ENCODE measurements at places on chromosomes 5 and 9.

DNA sequence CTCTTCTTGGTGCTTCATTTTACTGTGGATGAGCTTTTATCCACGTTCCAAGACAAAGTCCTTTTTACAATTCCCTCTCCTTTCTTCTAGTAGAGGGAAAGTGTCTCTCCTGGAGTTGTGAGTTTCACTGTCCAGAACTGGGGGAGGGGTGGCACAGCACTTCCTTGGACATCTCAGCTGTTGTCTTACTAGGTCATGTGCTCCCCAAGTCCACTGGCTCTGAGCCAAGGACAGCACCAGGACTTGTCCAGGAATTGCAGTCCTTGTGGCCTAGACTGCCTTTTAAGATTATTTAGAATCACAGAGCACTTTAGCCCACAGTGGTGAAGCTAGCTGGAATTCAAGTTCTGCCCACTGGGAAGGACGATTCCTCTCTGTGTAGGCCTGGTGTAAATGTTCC is 700.2 kb upstream of the PTPRD start:
- DNase-seq = no peak

DNA sequence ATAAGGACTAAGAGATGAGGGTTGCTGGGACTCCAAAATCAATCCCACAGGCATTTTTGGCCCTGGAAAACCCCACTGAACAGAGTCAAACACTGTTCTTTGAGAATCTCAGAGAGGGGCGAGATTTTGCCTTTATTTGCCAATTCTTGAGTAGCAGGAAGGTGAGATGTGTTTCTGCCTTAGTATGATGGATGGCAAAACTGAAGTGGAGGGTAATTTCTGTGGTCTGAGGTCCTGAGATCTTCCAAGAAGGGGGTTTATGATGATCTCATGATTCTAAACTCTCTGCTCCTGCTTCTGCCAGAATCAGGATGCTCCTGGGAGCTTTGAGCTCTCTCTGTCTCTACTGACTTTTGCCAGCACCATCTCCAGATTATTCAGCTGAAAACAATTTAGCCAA is 174.8 kb upstream of the CLINT1 start:
- DNase-seq = no peak

GRCh38 chr9:72022841-72023240 is 37.6 kb downstream of the C9orf57 start:
- no peak for DNase-seq

GRCh38 chr9:76651119-76651705 is 113.0 kb upstream of the PCA3 start:
- no peak for DNase-seq

DNA sequence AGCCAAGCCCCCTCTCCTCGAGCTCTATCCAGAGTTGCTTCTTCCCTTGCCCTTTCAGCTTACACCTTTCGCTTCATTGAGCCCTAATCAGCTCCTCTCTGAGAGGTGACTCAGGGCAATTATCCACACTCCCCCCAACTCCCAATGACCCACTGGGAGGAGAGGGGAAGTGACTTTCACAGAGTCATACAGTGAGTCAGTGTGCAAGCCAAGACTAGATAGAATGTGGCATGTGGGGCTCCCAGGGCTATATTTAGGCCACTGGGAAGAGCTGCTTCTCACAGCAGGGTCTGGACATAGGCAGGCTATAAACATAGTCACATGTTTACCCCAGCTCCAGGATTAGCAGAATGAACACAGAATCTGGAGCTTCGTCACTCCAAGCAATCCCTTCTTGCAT is 57.4 kb downstream of the NRG2 start:
- DNase-seq = no peak

DNA sequence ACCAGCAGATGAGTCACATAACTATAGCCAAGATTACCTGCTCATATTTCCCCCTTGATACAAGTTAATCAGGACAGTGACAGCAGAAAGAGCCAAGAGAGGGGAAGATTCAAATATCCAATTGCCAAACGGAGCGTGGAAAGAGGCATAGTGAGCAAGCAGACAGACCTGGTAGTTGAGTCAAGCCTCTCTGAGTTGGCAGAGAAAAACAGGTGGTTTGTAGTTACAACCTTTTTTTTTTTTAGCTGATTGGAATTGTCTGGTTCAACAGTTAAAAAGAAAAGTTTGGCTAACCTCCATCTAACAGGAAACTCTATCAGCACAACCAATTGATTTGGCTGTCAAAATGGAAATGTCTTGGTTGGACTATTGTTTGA is 272.1 kb downstream of the TLE1 start:
- DNase-seq = no peak

GRCh38 chr5:26805076-26805475 is 233.3 kb downstream of the CDH9 start:
- peak; percentile 36 for DNase-seq

- no peak for DNase-seq
Measured at GRCh38 chr9:36039696-36040095, 3.0 kb downstream of the RECK start.

DNA sequence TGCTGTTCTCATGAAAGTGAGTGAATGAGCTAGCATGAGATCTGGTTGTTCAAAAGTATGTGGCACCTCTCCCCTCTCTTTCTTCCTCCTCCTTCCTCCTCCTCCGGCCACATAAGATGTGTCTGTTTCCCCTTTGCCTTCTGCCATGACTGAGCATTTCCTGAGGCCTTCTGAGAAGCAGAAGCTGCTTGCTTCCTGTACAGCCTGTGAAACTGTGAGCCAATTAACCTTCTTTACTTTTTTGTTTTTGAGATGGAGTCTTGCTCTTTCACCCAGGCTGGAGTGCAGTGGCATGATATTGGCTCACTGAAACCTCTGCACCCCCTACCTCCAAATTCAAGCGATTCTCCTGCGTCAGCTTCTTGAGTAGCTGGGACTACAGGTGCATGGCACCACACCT is 6.1 kb downstream of the S100Z start:
- no peak for DNase-seq

DNA sequence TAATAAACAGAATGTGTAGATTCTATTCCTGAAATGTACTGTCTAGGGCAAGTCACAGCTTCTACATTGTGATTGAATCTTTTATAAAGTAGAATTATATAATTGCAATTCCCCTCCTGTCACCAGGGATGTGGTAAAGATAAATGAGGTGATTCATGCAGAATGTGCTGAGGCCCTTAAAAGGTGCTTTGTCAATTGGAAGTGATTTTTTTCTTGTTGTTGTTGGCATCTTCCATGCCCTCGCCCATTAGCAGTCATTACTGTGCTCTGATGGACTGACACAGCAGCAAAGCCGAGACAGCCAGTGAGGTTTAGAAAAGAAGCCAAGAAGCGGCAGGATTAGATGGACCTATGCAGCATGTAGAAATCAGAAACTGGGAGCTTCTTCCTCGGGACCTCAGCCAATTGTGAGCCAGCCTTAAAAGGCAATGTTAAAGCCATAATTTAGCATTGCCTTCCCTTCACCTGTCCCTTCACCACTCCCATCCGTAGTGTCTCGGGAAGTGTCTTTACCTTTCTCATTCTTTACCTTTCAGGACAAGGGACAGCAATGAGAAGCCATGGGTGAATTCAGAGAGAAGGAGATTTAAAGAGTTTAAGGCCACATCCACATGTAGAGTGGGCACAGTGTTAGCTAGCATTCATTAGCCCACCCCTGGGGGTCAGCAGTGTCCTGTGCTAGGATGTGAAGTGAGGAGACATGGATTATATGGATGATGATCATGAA is 257.8 kb downstream of the PLK2 start:
- no peak for DNase-seq

DNA sequence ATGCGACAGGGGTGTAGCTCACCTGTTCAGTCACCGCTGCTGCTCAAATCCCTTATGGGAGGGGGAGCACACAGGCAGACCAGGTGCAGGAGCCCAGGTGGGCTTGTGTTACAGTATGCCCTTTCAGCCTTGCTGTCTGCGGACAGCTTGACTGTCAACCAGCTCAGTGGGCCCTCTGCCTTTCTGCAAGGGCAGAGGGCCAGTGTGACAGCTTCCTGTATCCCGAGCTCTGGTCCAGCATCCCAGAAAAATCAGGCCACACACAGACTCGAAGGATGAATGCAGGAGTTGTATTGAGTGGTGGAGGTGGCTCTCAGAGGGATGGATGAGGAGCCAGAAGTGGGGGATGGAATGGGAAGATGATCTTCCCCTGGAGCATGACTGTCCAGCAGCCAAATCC is 172.2 kb downstream of the C5orf15 start:
- DNase-seq = no peak

DNA sequence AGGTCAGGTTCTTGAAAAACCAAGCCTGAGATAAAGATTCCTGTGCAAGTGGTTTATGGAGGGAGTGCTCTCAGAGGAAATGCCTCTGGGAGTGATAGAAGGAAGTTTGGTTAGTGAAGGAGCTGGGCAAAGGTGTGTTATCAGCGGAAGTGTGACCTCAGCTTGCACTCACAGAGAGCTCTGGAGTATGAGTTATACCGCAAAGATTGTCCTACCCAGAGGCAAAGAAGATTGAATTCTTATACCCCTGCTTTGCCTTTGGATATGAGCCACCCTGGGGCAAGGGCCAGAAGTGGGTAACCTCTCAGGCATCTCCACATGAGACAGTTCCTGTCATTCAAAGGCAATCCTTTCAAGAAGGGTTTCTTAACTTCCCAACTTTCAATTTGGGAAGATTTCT is 145.6 kb downstream of the MUSK start:
- no peak for DNase-seq

DNA sequence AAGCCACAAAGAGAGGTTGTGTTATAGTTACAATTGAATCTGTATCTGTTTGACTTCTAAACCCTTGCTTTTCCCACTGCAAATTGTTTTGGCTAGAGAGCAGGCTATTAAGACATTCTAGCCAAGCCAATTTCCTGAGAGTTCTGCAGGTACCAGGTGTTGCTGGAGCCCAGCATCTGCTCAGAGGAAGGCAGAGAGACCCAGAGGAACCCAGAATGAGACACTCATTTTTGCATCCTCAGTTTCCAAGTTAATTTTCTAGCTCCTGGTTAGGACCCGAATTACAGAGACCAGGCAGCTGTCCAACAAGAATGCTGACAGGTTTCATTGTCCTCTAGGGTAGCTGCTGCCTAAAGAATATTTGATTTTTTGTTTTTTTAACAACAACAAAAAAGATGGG is 266.2 kb downstream of the TRIM32 start:
- no peak for DNase-seq

- no peak for DNase-seq
Measured at GRCh38 chr5:39076757-39077728, 2.8 kb upstream of the RICTOR start.

DNA sequence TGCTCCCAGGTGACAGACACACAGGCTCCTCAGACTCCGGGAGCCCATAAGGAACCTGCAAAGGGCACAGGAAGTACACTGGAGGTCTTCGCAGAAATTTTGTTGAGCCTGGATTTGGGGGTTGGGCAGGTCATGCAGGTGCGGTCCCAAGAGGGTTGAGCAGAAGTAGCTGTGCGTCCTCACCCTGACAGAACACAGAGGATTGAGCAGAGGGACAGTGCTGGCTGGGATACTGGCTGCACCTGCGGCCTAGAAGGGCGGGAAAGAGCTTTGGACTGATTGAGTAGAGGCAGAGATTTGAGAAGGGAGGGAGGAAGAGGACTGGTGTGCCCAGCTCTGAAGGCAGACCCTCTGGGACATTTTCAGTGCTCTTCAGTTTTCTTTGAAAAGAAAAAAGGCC is 65.4 kb downstream of the PTPDC1 start:
- DNase-seq = no peak

DNA sequence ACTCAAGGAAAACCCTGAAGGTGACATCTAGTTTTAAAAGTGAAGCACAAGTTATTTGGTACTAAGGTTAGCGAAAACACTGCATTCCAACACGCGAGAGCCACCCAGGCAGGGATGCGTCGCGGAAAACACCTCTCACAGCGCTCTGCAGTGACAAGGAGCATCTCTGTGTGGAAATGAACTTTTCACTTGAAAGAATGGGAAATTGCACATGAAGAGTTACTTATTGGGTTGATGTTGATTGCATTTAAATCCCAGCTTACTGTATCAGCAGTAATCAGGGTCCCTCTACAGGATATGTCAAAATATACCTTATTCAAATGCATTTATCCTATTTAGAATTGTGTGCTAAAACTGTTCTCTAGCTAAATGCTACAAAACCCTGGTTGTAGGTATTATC is 144.4 kb downstream of the BNC2 start:
- DNase-seq = no peak

GRCh38 chr9:98083566-98084183 is 27.1 kb downstream of the NANS start:
- DNase-seq = no peak

GRCh38 chr9:79357194-79357593 is 214.6 kb upstream of the TLE4 start:
- peak; percentile 40 for DNase-seq

DNA sequence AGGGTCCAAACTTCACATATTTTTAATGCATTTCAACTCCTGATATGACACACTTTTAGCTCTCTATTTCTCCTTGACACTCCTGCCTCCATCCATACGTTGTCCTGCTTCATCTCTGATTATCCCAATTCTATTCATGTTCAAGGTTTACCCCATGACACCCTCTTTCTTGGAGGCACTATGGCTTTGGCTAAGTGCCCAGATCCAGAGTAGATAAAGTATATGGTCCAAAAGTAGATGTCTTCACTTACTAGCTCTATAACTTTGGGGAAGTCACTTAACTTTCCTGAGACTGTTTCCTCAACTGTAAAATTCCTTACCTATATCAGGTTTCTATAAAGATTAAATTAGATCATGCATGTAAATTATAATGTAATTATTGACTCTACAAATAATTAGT is 36.1 kb downstream of the SLC22A5 start:
- no peak for DNase-seq

GRCh38 chr9:136111190-136111589 is 7.5 kb downstream of the TMEM250 start:
- no peak for DNase-seq

- no peak for DNase-seq
Measured at GRCh38 chr9:83599071-83599470, 23.9 kb upstream of the IDNK start.

DNA sequence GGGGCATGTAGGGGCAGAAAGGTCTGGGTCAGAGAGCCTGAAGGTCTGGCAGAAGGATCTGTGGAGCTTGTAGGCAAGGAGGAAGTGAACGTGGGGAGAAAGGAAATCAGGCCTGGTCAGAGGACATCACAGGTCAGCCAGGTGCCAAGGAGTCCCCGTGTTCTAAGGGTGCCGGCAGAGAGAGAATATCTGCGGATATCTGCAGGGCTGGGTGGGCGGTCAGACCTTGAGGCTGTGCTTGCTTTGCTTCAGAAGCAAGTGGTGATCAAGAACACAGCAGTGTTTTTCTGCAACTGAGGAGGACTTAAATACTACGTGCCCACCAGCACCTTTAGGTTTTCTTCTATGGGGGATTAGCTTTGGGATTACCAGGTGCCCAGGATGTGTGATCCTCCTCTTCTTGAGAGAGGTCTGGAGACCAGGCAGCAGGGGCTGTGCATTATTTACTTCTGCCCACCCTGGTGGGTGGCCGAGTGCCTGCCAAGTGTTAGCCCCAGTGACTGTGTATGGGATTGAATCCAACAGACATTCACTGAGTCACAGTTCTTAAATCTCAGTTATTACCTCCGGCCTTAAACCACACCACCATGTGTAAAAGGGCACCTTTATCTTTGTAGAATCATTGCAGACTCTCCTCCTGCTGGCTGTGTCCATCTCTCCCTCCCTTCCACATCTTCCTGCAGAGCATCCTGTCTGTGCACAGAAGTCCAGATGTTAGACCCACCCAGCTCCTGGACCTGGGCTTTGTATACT is 12.5 kb upstream of the SHB start:
- no peak for DNase-seq

All from DMS153 (cell line).